Stimulated activated CD4-positive, alpha-beta T cell treated with anti-CD3 and anti-CD28 coated beads, TNF-alpha, amount 100 ng/mL, for 48 hours (primary cell): ENCODE measurements at places on chromosomes 5 and 9.

DNA sequence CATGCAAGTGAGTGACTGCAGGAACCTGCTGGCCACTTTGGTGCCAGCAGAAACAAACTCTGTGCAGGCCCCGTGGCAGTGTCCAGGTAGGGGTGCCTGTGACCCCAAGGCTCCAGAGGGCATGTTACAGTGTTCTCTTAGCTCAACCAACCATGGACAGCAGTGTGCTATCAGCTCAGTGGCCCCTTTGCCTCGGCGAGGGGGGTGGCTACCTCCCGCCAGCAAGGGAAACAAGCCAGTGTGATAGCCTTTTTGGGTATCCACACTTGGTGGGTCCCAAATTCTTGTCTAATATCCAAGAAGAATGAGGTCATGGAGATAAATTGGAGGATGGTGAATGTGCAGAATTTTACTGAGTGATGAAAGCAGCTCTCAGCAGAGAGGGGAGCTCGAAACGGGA is 298.6 kb upstream of the SLC30A5 start:
- DNase-seq: no peak

GRCh38 chr5:134784241-134784920 is 25.8 kb downstream of the DDX46 start:
- DNase-seq: no peak

DNA sequence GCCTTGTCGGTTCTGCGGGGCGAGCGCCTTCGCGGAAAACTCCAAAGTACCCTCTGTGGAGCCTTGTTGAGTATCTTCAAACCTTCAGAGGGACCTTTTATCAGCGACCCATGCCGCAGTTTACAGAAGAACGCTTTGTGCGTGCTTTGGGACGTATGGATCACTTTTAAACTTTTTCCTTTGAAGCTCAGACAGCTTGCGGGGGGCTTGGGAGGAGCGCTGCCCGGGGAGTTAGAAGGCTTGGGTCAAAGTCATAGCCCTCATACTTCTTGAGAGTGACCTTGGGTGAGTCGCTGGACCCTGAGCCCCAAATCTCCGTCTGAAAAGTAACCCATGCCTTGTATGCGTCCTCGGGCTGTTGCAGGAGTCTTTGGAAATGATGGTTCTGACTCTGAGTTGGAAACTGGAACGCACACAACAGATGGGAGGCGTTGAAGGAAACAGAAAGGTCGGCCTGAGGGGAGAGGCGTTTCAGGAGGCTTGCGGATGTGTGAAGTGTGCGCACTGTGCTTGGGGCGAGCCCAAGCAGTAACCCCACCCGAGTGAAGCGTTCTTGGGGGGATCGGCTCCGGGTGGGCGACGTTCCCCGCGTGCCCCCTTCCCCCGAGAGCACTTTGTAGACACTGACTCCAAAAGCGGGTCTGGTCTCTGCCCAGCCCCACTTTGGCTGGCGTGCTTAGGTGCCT is 661 bp upstream of the SLC25A51 start:
- no peak for DNase-seq

GRCh38 chr5:120805131-120805530 is 341.0 kb downstream of the PRR16 start:
- DNase-seq: no peak

GRCh38 chr5:138257583-138257982 is 16.8 kb downstream of the GFRA3 start:
- no peak for DNase-seq

DNA sequence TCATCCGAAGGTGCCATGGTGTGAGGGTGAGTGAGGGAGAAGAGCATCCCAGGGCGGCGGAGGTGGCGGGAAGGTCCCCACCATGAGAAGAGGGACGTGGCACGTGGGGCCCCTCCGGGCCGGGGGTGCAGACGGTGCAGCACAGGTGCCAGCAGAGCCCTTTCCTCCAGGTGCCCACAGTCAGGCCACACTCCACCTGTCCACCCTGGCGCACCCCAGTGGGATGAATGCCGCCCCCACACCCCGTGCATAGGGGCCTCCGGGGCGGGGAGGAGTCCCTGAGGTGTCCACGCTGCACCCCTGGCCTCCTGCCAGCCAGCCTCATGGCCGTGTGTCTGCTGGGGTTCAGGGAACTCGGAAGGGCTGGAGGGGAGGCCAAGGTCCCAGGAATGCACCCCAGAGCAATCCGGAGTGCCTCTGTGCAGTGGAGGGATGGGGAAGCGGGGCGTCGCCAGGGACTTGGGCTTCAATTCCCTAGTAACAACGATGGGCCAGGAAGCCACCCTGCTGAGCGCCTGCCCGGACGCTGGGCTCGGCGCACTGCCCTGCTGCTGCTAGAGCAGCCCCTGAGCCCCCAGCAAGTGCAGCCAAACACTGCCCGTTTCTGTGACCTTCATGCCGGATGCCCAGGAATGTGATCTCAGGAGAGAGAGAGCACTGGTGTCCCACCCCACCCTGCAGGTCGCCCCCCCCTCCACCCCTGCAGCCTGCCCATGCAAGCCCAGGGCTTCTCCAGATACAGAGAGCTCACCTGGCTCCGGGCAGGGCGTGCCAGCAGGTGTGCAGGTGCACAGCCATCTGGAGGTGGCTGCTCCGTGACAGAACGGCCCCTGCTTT is 8.8 kb upstream of the NACC2 start:
- DNase-seq: no peak

DNA sequence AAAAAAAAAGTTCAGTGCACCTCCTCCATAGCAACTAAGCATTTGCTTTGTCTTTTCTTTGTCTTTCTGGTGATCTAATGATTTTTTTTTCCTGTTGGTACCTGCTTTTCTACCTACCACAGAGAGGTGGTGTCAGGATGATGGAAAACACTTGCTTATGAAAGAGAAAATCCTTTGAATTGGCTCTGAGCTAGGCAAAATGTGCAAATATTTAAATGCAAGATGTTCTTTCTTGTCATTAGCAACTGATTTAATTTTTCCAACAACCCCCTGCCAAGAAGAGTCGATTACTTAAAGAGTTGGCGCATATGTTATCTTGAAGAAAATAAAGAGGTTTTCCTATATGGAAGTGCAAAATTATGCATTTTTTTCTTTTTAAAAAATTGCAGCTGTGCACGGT is 37.7 kb downstream of the TNC start:
- DNase-seq: no peak

- DNase-seq: no peak
Observed at GRCh38 chr5:133993185-133993936, 11.4 kb downstream of the VDAC1 start.

DNA sequence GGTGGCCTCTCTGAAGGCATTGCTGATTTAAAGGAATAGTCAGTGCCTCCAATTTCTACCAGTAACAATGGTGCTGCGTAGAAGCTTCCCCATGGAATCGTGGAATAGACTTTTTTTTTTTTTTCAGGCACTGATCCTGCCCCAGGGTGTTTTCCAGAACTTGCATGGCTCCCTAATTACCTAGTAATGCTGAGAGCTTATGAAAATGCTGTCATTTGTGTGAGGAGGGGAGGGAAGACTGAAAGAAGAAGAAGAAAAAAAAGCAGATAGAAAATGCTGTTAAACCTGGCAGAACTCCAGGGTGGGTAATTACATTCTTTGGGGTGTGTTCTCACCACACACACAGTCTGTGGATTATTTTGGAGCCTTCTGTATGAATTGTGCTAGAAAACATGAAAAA is 4.8 kb upstream of the GRIA1 start:
- no peak for DNase-seq

DNA sequence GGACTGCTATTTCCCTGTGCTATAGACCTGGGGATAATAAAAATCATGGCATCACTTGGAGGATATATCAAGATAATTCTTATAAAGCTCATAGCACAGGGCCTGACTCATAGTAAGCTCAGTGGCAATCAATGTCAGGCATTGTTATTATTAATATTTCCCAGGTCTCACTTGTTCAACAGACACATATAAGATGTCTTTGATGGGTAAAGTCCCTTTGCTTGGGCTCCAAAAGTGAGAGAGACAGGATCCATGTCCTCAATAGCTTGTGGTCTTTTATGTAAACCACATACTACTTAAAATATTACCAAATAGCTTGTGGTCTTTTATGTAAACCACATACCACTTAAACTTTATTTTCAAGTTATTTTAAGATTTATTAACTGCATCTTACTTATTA is 11.2 kb downstream of the SH3RF2 start:
- no peak for DNase-seq

DNA sequence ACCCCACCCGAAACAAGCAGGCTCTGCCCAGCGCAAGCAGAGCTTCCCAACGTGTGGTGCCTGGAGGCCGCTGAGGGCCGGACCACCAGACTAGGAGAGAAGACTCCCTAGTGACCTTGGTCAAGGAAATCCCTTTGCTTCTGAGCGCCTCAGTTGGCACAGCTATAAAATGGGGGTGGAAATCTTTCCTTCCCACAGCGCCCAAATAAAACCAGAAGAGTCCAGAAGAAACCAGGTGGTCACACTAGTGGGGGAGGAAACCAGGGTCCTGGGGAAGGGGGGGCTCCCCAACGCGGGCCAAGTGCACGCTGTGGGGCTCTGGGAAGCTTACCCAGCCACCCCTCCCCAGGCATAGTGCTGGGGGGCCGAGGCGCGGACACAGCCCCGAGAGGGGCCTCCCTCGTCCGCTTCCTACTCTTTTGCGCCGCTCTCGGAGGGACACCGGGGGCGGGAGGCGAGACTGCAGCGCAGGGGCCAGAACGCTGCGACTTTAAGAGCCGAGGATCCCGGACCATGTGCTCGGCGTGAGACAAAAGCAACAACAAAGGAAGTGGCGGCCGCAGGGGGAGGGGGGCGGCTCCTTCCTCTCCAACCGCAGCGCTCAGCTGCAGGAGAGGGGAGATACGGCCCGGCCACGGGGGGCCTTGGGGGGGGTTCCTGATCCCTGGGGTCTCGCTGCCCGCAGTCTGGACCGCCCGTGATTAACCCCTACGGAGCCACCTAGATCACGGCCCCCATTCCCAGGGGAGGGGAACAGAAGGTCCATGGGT is 885 bp downstream of the RNF44 start:
- no peak for DNase-seq

DNA sequence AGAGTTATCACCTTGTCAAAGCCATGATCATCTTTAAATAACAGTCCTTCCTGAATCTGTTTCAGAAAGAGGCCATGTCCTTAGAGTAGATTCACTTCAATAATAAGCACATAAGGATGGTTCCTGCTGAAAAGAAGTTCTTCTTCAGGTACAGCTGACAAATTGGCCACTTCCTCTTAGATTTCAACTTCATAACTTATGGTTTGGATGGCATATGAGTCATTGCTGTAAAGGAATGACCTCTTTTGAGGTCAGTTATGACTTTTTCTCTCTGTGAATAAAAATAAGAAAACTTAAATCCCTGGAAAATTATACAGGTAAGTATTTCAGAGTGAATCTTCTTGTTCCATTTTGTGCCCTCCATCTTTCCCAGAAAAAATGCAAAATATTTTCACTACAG is 555.3 kb upstream of the ZNF462 start:
- no peak for DNase-seq

DNA sequence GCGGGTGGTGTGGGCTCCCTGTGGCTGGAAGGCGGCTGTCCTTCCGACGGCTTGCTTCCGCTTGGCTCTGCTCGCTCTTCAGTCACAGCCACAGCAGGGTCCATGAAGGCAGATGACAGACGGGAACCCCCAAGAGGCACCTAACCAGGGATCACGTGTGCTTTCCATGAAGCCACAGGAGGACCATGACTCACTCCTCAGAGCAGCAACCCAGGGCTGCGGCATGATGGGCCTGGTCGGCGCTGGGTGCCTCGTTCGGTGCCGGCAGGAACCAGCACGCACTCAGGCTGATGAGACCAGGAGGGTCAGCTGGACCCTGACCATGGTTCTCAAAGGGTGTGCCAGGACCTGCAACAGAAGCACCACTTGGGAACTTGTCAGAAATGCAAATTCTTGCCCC is 32.8 kb upstream of the MED10 start:
- DNase-seq: no peak

DNA sequence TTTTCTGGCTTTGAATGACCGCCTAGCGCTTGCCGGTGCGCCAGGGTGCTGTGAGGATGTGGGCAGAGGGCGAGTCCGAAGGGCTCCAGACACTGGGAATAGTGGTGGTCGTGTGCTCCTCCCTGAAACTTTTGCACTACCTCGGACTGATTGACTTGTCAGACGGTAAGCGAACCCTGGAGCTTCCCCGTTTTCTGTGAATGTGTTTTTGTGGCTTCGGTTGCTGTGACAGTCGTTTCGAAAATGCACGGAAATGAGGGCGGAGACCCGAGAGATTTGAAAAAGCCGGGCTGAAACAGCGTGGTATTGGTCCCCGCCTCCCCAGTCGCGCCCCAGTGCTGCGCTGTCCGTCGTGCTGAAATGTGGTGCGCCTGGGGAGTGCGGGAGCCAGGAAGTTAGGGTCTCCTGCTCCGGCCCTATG is 102.5 kb upstream of the GABRP start:
- peak; percentile 27 for DNase-seq

DNA sequence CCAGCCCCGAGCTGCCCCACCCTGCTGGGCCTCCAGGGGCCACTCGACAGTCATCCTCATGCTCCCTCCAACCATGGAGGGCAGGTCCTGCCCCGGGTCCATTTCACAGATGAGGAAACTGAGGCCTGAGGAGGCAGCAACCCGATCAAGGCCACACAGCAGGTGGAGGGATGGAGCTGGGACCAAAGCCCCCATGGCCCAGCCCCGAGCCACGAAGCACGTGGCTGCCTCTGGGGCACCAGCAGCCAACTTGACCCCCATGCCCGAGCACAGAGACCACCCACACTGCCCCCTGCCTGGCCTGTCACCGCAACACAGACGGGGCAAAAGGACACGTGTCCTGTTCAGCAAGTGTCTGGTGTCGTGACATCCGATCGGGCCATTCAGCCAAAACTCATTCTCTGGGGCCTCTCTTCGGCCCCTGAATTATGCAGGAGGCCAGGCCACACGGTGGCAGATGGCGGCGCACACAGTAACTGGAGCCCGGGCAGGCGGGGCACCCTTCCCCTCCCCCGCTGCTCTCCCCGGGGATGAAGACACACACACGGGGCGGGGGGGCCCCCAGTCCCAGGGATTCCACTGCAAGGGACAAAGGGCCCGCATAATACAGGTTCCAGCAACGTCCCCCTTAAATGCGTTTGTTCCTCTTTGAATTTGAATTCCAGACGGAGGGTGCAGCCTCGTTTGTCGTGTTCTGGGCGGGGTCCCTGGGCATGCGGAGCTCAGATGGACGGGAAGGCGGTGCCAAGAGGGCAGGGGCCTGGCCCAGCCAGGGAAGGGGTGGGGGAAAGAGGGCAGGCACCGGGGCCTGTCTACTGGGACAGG is 29.4 kb upstream of the TMEM250 start:
- DNase-seq: no peak

GRCh38 chr5:6449465-6450158 is 953 bp downstream of the UBE2QL1 start:
- no peak for DNase-seq

GRCh38 chr5:67010684-67011409 is 185.8 kb downstream of the CD180 start:
- peak; percentile 20 for DNase-seq

DNA sequence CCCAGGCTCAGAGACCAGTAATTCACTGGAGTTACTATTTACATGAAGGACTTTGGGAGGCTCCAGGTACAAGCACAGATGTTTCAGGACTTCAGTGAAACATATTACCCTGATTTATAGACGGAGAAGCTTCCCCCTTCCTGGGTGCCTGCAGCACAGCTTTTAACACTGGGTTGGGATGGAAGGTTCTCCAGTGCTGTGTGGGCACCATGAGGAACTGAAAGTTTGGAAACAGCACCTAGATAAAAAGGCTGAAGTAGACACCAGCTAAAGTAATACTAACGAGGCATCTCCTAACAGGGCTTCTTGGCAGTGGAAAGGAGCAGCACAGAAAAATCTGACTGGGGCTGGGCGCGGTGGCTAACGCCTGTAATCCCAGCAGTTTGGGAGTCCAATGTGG is 70.7 kb downstream of the GCNT1 start:
- no peak for DNase-seq

GRCh38 chr5:154262342-154262741 is 71.8 kb downstream of the GALNT10 start:
- no peak for DNase-seq

GRCh38 chr9:124012368-124013301 is 1.1 kb downstream of the LHX2 start:
- DNase-seq: no peak
